ENCODE measurements at places on chromosomes 12 and 14.

- no peak for DNase-seq
Measured at GRCh38 chr14:72801836-72802587, 91.9 kb downstream of the DPF3 start.

- DNase-seq: no peak
Measured at GRCh38 chr12:31011746-31012566, 61.7 kb upstream of the DDX11 start.

- no peak for DNase-seq
Measured at GRCh38 chr12:114392909-114393308, 13.0 kb downstream of the TBX5 start.

- DNase-seq: no peak
Measured at GRCh38 chr12:92608151-92609091, 94.4 kb upstream of the PLEKHG7 start.

DNA sequence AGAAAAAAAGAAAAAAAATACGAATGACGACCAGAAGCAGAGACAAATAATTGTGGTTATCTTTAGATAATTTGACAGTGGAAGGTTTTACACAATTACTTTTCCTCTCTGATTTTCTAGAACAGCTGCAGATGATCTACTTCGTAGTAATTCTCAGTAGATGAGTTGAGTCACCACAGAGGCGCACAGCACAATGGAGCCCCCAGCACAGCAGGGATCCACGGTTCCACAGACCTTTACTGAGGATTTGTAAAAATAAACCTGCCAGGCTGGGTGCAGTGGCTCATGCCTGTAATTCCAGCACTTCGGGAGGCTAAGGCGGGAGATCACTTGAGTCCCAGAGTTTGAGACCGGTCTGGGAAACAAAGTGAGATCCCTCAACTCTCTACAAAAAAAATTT is 29.3 kb downstream of the AMN start:
- DNase-seq: no peak

- DNase-seq: no peak
Measured at GRCh38 chr12:109330282-109331230, 17.1 kb upstream of the MYO1H start.

DNA sequence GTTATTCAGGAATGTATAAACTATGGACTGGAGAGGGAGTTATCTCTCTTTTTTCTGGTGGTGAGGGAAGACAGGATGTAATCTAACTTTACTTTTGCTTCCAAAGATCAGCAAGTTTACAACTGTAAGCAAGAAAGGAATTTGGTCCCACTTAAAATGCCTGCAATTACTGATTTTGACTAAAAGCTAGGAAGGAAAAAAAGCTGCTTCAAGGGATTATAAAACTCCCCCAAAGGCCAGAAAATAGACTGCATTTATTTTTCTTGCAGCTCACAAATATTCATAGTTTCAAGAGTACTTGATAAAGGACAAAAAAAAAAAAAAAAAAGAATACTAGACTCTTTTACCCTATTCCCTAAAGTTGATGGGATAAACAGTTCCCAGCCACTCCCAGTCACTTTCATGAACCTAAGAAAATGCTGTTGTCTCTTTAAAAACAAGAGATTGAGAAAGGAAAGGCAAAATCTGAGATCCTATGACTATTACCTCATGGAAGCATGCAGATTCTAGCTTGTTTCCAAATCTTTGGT is 128.7 kb upstream of the BMP4 start:
- no peak for DNase-seq

GRCh38 chr14:75113932-75114539 is 12.8 kb downstream of the NEK9 start:
- no peak for DNase-seq

- no peak for DNase-seq
Measured at GRCh38 chr12:130086248-130086647, 76.0 kb upstream of the FZD10 start.

GRCh38 chr12:53696285-53696654 is 20.4 kb upstream of the ATP5MC2 start:
- DNase-seq: no peak

DNA sequence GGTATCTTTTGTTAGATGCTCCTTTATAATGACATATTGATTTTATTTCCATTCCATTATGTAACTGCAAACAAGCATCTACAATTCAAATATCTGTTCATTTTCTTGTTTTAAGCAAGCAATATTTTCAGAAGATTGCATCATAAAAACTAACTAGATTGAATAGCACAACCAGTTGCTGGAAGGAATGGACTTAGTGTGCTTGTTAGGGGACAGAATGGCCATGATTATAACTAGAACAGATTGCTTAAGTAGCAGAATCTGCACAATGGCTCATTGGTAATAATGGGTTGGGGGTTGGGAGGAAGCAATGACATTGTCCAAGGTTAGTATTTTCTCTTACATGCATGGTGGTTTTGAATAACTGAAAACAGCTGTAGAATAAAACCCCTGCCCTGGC is 939.5 kb downstream of the SLC16A7 start:
- no peak for DNase-seq

DNA sequence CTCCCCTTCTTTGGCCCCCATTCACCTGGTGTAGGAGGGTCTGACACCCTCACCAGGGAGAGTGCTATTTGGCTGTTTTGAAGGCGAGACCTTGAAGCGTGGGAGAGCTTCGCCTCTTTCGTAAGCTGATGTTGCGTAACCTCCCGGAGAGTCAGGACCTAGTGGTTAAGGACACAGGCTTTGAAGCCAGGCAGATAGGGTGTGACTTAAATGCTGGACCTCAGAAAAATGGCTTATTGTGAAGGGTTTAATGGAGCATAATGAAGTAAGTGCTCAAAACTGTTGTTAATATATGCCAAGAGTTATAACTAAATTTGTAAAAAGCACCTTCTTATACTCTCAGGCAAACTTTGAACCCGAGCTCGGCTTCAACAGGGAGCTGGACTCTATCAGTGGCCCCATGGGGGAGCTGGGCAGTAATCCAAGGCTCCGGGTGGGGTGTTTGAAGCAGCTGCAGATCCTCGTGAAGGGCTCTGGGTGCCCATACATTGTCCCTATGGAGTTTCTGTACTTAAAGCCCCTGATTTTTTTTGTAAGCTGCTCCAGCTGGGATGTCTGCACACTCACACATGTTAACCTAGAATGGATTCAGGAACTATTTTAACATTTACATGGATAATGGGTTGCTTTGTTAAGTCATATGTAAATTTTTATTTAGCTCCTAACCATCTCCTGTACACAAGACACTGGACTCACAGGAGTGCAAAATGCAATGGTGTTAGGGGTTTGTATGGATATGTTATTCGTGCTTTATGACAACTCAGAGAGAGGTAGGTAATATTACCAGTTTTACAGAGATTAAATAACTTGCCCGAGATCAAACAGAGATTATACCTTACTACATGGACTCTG is 26.0 kb downstream of the PPFIBP1 start:
- DNase-seq: no peak

- no peak for DNase-seq
Measured at GRCh38 chr12:108783446-108783845, 52.1 kb upstream of the CORO1C start.

GRCh38 chr12:15538881-15539280 is 216.6 kb downstream of the PTPRO start:
- no peak for DNase-seq

DNA sequence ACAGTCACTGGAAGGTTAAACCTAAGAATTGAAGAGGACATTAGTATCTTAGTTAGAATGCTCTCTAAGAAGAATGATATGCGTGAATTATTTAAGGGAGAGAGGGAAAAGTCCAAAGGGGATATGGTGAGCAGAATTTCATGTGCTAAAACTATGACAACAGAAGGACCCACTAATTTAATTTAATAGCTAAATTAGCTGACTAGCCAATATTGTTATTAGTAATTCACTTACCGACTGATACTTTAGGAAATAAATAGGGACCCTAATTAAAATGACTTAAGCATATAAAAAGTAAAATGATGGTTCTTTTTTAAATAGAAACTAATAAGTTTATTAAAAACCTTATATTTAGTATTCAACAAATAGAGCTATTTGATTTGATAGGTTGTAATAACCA is 179.6 kb downstream of the RASSF9 start:
- DNase-seq: no peak

- DNase-seq: peak; percentile 29
Measured at GRCh38 chr14:89276424-89276975, 140.5 kb downstream of the FOXN3 start.

- DNase-seq: no peak
Measured at GRCh38 chr14:26281280-26281998, 316.4 kb downstream of the NOVA1 start.

DNA sequence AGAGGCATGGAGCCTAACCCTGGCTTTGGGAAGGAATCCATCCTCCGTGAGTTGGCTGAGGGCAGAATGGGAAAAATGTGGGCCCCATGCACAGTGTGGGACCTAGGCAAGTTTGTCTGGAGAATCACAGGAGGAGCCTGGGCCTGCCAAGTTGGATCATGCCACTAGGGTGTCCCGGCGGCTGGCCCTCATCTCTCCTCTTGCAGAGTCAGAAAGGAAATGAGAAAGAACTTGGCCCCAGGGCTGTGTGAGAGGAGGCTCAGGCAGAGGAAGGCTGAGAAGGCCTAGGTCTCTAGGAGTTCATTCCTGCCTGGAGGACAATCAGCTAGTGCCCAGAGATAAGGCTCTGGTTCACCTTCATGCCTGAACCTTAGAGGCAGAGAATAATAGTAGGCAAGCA is 2.5 kb upstream of the ESRRB start:
- no peak for DNase-seq

GRCh38 chr14:102055181-102055901 is 31.5 kb downstream of the HSP90AA1 start:
- no peak for DNase-seq

GRCh38 chr14:36295642-36296627 is 24.5 kb downstream of the MBIP start:
- no peak for DNase-seq

DNA sequence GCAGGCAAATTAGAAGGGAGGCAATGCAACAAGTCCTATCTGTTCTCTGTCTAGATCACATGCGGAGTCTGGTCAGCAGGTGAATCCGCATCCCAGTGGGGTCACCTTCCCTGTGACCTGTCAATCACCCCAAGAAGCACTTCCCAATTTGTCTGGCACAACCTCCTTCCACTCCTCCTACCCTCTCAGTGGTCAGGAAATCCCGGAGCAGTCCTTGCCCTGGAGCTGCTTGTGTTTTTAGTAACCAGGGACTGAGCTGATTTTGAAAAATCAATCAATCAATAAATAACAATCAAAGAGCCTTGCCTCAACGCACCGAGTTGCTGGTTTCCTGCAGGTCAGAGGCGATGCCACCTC is 572 bp upstream of the ACSS3 start:
- no peak for DNase-seq

DNA sequence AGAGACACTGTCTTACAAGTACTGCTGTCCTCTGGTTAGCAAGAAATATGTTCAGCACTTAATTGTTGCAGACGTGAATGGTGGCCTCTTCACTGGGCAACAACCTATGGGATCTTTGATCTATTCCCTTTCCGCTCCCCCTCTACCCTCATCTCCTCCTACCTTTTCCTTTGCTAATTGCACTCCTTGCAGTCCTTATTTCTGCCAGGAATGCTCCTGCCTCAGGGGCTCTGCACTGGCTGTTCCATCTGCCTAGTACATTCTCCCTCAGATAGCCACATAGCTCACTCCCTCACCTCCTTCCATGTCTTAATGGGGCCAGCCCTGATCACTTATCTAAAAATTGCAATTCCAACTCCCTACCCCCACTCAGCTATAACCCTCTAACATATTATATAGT is 4.5 kb upstream of the NFYB start:
- DNase-seq: no peak

- no peak for DNase-seq
Measured at GRCh38 chr14:54186821-54187763, 209.7 kb upstream of the CDKN3 start.

- no peak for DNase-seq
Measured at GRCh38 chr14:69005432-69006148, 26.5 kb upstream of the ACTN1 start.

DNA sequence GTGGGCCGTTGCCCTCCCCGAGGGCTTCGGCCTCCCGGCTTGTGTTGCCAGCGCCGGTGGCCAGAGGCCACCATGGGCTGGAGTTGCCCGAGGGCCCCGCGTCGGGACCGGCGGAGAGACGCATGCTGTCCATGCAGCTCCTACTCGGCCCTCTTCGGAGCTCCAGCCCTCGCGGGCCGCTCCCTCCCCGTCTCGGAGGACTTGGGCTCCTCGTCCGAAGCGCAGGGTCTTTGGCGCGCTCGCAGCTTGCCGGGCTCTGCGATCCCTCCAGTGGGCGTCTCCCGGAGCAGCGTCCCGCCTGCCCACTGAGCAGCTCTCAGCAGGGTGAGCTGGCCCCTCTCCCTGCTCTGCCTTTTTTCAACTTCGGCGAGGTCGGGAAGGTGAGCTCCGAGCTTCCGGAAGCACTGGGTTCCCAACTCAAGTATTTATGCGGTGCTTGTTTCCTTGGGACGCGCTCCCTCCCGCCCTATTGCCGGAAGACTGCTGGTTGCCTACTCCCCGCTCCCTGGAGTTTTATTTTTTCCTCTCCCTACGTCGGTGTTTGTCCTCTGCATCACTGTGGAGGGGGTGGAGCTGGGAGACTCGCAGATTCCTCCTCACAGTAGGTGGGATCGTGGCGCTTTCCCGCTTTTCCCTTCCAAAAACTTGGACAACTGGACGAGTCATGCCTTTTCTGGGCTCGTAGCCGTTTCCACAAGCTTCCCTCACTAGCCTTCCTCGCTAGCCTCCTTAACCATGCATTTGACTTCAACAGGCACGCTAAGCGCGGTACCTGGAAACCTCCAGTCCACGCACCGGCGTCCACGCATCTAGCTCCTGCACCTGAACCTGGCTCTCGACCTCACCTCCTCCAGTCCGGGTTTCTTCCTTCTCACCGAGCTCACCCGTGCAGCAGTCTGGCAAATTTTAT is at the start of gene AVPR1A:
Gene AVPR1A (minus strand): TSS at position 489 of the 910 bp plus-strand sequence. CDS start 365 bp downstream, at position 124.
- DNase-seq: no peak

GRCh38 chr14:39739796-39740195 is 307.6 kb upstream of the FBXO33 start:
- DNase-seq: no peak

DNA sequence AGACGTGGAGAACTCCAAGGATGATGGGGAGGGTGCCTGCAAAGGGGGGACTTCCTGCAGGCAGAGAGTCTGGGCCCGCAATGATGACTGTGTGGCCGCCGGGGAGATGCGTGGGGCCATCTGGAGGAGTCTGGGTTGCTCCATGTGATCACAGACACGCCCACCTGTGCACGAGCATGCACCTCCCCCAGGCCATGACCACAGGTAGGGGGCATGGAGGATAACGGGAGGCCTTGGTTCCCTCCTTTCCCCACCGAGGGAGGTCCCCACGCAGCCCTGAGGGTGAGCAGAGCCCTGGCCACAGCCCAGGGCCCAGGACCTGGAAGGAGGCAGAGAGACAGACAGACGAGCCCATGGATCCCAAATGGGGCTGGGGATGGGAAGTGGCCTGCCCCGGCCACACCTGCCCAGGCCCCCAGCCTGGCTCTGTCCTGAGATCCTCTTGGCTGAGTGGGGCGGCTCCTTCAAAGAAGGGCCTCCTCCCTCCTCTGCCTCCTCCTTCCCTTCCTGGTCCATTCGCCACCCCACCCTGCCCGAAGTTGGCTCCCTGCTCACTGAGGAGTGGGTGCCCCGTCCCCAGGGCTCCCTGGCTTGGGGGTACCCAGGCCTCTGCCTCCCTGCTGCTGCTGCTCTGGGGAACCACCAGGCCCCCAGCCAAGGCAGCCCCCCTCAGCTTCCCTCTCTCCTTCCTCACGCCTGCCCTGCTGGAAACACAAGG is 138.2 kb downstream of the CALM1 start:
- DNase-seq: no peak

GRCh38 chr14:94292872-94293577 is at the start of gene SERPINA10:
TSS of gene SERPINA10 (minus strand) at chr14:94293268. CDS start at chr14:94290593, 2,675 bp downstream.
- no peak for DNase-seq

GRCh38 chr12:496736-497135 is 37.0 kb downstream of the B4GALNT3 start:
- DNase-seq: no peak

- DNase-seq: no peak
Measured at GRCh38 chr12:32047357-32048212, 59.1 kb upstream of the BICD1 start.
